Activated T-cell treated with anti-CD3 and anti-CD28 coated beads, Interleukin-2, amount 50 U/mL, for 24 hours (primary cell): ENCODE measurements at places on chromosomes 1 and 21.

GRCh38 chr1:207261971-207262370 is 59.5 kb upstream of the CD55 start:
- DNase-seq = no peak

- no peak for DNase-seq
Observed at GRCh38 chr1:27152004-27152828, 2.7 kb downstream of the SLC9A1 start.

DNA sequence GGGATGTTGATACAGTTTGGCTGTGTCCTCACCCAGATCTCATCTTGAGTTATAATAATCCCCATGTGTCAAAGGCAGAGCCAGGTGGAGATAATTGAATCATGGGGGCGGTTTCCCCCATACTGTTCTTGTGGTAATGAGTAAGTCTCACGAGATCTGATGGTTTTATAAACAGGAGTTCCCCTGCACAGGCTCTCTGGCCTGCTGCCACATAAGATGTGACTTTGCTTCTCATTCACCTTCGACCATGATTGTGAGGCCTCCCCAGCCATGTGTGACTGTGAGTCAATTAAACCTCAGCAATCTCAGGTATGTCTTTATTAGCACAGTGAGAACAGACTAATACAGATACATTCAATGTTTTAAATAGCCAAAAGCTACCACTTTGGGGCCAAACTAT is 41.1 kb downstream of the SLC35F3 start:
- DNase-seq = no peak

DNA sequence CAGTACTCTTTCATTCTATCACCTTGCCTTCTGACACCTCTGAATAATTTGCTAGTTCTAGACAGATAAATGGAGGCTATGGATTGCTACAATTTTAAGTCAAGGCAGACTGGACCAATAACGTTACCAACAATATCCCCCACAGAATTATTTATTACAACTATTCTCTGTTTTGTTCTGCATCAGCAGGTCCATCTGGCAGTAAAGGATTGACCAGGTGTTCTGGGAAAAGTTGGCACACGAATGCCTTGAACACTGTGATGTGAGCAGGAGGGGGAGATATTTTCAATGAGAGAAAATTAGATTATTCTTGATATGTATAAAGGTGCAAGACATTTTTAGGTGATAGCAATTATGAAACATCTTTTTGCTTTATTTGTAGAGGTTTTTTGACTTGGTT is 718.8 kb upstream of the TMPRSS15 start:
- no peak for DNase-seq

DNA sequence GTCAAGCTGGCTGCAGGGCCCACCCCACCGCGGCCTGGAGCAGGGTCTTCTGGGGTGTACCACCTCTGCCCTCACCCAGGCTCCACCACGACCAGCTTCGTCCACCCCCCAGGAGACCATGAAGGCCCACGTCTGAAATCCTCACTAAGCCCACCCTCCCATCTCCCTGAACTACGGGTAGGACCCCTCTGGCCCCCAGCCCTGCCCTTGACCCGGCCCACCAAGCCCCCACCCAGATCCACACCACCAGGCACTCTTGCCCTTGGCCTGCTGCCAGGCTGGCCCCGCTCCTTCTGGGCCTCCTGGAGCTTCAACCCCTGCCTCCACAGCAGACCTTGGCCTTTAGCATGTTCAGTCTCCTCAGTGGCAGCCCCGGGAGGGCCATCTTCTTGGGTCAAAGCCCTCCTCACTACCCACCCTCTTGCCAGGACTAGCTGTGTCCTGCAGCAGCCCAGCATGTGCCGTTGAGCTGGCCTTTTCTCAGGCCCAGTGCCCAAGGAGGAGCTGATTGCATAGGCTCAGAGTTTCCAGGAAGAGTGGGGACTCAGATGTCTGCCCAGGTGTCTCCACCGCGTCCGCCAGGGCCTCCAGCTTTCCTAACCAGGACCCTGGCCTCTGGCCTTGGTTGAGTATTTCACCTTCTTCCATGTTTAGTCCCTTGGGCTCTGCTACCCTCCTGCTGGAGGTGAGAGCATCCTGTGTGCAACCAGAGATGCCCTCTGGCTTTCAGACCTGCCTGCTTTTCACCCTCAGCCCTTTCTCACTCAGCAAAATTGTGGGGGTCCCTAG is 17.7 kb upstream of the SAMD11 start:
- DNase-seq = peak; percentile 27

DNA sequence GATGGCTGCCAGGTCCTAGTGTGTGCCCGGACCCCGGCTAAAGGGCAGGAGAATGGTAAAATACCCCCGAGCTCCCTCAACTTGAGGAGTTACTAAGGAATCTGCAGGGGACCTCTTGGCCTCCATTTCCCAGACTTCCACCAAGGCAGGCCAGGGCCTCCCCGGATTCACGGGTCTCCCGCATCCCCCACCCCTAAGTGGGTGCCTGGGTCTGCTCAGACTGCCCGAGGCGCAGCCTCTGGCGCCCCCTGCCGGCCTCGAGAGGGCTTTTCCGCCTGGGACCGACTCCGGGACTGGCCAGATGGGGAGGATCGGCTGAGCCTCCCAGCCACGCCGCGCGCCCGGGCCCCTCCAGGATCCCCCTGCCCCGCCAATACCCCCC is 1.7 kb downstream of the PLEKHG5 start:
- peak; percentile 85 for DNase-seq

DNA sequence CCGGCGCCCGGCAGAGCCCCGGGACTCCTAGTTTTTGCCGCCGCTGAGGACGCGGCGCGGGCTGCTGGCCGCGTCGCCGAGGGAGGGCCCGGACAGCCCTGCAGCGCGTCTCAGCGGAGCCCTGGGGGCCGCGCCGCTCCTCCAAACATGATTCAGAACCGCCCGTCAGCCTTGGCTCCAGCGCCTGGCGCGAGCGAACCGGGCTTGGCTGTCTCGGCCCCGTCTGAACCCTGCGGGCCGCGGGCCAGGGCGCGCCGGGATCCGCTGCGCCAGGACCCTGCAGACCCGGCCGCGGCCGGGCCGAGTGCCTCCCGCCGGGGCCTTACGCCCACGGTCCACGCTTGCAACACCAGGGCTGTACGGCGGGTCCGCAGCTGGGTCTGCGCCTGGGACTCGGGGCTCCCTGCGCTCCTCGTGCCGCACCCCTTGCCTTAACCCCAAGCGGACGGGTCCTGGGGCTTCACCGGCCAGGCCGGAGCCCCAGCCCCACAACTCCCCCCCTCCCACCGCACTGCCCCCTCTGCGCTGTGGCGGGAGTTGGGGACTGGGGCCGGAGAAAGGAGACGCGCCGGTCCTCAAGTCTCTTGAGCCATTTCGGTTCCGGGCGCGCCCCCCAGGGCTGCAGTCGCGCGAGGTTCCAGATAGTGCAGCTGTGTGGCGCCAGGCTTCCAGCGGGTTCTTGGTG is 48.4 kb upstream of the CD34 start:
- DNase-seq = peak; percentile 47

DNA sequence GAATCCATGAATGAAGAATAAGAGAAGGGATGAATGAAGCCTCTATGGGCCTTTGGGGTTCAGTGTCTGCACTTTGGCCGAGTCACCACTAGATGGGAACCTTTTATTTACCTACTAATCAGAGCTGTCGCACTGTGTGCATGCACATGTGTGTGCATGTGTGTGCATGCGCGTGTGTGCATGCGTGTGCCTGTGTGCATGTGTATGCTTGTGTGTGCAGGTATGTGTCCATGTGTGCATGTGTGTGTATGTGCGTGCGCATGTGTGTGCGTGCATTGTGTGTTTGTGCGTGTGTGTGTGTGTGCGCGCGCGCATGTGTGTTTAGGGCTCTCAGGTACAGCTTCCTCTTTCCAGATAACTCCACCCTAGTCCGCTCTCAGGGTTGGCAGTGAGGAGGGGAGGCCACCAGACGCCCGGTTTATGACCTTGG is 20.4 kb upstream of the UBXN10 start:
- no peak for DNase-seq

DNA sequence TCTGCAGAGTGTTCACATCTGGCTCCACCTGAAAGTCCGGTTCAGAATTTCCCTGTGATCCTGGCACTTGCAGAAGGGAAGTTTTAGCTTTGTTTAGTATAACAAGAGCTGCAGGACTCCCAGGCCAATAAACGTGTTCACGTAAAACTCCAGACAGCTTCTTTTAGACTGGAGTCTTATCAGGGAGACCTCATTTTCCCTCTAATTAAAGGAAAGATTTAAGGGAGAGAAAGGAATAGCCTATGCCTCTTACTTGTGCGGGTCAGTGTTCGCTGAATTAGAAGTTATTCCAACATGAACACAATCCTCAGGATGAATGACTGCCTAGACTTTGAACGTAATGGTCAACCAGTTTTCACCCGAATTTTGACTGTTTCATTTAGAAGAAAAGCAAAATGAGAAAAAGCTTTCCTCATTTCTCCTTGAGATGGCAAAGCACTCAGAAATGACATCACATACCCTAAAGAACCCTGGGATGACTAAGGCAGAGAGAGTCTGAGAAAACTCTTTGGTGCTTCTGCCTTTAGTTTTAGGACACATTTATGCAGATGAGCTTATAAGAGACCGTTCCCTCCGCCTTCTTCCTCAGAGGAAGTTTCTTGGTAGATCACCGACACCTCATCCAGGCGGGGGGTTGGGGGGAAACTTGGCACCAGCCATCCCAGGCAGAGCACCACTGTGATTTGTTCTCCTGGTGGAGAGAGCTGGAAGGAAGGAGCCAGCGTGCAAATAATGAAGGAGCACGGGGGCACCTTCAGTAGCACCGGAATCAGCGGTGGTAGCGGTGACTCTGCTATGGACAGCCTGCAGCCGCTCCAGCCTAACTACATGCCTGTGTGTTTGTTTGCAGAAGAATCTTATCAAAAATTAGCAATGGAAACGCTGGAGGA is 202.1 kb upstream of the SGIP1 start:
- DNase-seq = peak; percentile 73

GRCh38 chr1:203701606-203702005 is 63.4 kb upstream of the LAX1 start:
- DNase-seq = no peak

GRCh38 chr1:41795205-41795762 is 123.4 kb downstream of the HIVEP3 start:
- DNase-seq = no peak

- DNase-seq = no peak
Observed at GRCh38 chr1:222539951-222540597, 7.8 kb downstream of the HHIPL2 start.

GRCh38 chr1:107145637-107146036 is 4.8 kb downstream of the NTNG1 start:
- no peak for DNase-seq

DNA sequence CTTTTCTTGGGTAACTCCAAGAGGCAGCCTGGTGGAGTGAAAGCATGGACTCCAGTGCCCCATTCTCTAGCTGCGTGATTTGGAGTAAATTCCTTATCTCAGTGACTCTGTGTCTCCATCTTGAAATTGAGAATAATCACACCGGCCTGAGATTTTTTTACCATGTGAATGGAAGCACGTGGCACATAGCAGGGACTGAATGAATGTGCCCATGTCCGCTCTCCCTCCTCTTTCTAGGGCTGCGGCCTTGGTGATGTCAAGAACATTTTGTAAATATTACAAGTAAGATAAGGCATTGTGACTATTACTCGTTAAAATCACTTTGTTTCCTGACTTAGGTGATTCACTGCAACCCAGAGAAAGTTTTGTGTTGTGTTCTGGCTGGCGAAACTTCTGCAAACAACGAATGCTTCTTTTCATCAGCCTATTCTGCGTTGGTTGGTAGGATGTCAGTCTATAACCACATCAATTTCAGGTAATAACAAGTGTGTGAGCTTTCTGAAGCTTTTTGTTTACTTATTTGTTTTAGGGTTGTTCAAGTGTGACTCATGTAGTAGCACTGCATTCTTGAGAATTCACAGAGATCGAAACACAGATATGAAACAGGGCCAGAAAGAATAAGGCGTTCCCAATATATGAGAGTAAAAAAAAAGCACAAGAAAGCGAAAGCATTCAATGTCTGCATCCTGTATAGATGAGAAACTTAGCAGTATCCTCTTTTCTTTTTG is 135.7 kb upstream of the SLC45A1 start:
- no peak for DNase-seq

DNA sequence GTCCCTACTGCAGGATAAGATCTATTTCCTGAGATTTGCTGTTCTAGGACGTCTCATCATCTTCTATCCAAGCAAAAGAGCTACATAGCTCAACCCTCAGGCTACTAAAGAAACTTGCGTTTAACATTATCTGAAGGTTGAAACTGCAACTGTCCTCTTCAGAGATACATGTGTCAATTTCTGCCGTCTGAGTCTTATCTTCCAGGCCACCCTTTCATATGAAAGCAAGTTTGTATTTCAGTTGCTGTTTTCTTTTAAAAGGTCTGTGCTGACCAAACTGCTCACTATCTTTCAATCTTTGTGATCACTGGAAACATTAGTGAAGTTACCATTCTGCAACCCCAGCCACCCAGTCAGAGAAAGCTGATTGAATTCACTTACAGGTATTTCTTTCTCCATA is 108.6 kb upstream of the RAB3GAP2 start:
- no peak for DNase-seq

GRCh38 chr1:215200121-215200520 is 117.6 kb downstream of the KCNK2 start:
- no peak for DNase-seq

DNA sequence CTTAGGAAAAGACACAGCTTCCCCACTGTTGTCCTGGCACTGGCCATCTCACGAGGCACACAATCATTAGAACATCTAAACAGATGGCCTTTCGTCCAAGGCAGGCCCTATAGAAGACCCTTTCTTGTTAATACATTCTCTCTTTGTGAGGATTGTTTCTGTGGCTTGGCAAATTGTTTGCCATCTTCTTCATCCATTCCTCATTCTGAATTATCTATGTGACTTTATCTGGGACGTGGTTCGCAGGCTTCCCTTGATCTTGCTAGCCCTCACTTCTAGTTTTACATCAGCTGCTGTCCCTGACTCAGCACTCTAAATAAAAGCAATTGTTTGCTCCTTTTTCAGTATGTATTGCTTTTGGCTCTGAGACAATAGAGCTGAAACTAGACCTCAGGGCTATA is 101.1 kb upstream of the ZC3H11B start:
- no peak for DNase-seq

GRCh38 chr1:81231729-81232038 is 569.0 kb upstream of the ADGRL2 start:
- DNase-seq = no peak
